NCI-H460 (cell line): ENCODE measurements at places on chromosomes 1 and 21. TPM values are rescaled to one million over a fixed set of nuclear protein-coding genes. Genes with fewer than 3 reads are reported as not detected.

DNA sequence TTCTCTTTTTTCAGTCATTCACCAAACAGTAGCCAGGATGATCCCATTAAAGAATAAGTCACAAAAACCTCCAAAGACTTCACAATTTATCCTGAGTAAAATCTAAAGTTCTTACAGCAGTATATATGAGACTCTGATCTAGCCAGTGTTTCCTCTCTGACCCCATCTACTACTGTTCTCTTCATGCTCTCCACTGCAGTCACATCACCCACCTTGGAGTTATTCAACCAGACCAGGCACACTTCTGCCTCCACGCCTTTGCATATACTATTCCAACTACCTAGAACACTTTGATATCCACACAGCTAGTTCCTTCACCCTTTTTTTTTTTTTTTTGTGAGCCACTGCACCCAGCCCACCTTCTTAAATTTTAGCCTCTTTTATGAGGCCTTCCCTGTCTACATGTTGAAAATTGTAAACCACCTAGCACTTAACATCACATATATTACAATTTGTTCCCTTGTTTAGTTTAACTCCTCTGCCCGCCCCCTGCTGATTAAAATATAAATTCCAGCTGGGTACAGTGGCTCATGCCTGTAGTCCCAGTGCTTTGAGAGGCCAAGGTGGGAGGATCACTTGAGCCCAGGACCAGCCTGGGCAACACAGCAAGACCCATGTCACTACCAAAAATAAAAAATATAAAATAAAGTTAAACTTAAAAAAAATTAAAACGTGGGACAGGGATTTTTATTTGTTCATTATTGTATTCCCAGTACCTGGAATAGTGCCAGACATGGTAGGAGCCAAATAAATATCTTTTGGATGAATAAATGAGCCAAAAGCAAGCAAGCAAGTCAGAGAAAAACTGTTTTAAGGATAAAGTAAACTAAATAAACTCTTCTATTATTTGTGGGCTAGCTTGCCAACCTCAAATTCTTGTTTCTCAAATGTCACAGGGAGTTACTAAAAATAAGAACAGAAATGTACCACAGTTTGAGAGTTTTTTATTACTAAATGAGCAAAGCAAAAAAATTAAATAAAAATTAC, 35.2 kb upstream of the MUTYH start:
- DNase-seq, result no peak

- DNase-seq, result no peak
Observed at GRCh38 chr1:62493656-62494055, 56.8 kb downstream of the USP1 start.

DNA sequence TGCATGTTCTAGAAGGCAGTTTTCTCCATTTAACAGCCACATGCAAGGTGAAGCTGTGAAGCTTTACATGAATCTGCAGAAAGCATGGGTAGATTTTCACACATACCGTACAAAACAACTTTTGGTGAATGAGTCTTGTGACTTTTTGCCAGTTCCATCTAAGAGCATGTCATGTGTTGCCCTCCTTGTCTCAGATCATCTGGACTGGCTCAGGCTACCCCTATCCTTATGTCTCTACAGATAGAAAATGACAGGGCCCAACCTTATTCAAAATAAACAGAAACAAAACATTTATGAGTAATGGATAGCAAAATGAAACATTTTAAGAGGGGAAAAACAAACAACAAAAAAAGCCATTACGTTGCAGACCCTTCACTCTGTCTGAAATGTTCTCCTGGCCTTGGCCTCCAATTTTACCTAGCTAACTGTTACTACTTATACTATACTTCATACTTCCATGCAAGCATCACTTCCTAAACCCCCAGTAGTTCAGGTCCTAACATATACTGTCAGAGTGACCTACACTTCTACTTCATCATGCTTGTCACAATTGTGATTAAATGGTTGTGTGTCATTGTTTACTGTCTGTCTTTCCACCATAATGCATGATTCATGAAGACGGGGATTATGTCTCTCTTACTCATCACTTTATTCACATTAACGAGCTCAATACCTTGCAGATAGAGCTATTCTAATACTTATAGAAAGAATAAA, 39.0 kb downstream of the LRRC8C start:
- peak; percentile 19 for DNase-seq

The HMGB4 gene
- not detected in 2 replicates for total RNA-seq

The TFF2 gene
- total RNA-seq, result not detected in 2 replicates

The APOBEC4 gene
- total RNA-seq, result not detected in 2 replicates

- no peak for DNase-seq
Observed at GRCh38 chr21:31873696-31874599, 1.1 kb downstream of the HUNK start.

The GLMP gene
- total RNA-seq, result 50.5 and 62.2 TPM in 2 replicates

The HCRTR1 gene
- total RNA-seq, result not detected in 2 replicates

DNA sequence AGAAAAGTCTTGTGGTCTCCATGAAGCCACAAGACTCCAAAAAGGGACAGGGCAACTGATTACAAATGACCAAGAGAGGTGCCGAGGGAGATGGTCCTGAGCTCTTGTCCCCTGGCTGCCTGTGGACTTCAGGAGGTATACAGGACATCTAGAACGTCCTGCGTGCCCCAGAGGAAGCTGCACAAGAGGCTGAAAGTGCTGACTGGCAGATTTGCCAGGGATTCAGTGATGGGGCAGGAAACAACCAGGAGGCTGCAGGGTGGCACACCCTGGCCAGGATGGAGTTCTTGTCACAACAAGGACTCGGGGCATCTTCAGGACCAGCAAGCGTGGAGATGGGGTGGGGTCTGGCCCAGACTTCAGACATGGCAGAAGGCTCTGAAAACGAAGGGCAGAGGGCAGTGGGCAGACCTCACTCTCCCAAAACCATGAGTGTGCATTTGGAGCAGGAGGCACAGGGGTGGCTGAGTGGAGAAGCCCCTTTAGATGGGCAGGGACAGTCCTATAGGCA, 13.4 kb upstream of the PKP1 start:
- no peak for DNase-seq

- no peak for DNase-seq
Observed at GRCh38 chr1:22208268-22208972, 65.5 kb upstream of the WNT4 start.

The IFI16 gene
- total RNA-seq, result 46.6 and 65.7 TPM in 2 replicates

The PYGO2 gene
- 33.5 and 34.0 TPM in 2 replicates for total RNA-seq

The AQP10 gene
- total RNA-seq, result not detected in 2 replicates

GRCh38 chr1:200706111-200706814, 32.4 kb upstream of the CAMSAP2 start:
- DNase-seq, result no peak

DNA sequence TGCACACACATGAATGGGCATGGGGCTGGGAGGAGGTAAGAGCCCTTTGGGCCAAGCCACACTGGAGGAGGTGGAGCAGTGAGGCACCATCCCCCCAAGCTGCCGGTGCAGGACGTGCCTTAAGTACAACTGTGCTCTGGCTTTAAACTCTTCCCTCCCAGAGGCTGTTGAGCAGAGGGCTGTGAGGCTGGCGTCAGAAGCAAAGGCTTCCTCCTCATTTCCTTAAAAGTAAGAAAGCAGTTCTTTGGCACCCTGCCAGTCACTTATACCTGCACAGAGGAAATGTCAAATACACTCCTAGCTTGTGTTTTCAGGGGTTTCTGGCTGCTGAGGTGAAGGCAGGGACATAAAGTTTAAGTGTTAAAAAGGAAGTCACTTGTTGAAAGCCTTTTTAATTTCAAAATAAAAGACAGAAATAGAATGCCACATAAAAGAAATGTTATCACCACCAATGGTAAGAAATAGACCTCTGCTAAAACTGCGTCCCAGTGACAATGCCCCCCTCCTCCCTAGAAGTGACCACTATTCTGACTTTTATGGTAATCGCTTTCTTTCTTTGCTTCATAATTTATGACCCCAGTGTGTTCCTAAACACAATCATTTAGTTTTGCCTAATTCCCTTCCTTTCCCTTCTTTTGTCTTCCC, 33.0 kb downstream of the LAMC2 start:
- DNase-seq, result no peak

DNA sequence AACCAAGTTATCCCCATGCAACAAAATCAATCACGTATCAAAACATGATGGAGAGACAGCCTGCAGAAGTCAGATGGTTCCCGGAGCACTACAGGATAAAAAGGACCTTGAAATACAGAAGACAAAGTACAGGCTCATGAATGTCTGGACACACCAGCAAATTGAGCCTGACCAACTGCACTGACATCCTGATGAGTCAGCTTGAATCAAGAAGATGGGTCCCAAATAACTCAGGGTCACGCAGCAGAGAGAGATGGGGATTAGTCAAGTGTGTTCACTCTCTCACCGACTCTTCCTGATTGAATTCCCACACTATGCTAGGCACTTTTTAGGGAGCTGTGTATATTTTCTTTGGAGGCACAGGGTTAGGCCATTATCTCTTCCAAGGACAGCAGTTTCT, 71.1 kb upstream of the DIRAS3 start:
- DNase-seq, result no peak

The RUNX1 gene
- 7.3 and 10.6 TPM in 2 replicates for total RNA-seq

- no peak for DNase-seq
Observed at GRCh38 chr1:178796013-178796412, 71.0 kb downstream of the RALGPS2 start.

DNA sequence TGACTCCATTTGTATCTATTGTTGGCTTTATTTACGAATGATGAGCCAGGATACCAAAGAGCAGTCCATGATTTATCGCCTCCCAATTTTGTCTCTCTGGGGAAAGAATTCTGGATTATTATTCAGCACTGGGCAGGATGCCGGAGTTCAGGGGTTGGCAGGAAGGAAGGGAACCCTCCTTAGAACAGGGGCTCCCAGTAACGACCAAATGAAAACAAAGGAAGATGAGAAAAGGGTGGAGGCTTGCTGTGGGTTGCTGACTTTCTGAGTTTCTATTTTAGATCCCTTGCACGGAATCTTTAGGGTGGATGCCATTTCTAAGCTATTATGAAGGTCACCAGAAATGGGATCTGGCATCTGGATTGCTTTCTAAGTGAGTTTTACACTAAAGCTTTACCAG, 231.2 kb upstream of the LYPLAL1 start:
- no peak for DNase-seq

- DNase-seq, result no peak
Observed at GRCh38 chr1:213250041-213250440, 199.0 kb downstream of the RPS6KC1 start.

DNA sequence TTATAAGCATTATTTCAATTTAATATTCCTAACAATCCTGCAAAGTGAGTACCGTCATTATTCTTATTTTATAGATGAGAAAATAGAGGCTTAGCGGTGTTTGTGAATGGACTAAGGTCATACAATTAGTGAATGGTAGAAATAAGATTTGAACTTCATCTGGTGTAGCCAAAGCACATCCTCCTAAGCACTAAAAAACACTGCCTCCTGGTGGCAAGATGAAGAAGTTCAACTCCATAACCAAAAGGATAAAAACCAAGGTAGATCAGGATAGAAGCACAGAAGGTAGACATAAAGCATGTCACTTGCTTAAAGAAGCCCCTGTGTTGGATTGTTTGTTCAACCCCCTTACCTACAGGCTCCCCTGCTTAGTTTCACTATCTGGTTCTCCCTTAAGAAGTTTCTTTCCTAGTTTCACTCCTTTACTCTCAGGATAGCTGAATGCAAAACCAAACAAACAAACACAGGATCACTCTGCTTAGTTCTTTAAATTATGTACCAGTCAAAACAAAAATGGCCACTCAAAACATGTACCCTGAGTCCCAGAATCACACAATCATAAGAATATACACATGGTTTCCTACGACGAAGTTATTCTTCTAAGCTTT, 12.7 kb upstream of the AIM2 start:
- DNase-seq, result peak; percentile 15

The KCNA10 gene
- total RNA-seq, result not detected in 2 replicates

- DNase-seq, result no peak
Observed at GRCh38 chr1:49166031-49166430, 389.3 kb upstream of the BEND5 start.

The CD52 gene
- not detected in 2 replicates for total RNA-seq

The PFKFB2 gene
- total RNA-seq, result 4.3 and 4.4 TPM in 2 replicates

The SELL gene
- total RNA-seq, result not detected in 2 replicates

DNA sequence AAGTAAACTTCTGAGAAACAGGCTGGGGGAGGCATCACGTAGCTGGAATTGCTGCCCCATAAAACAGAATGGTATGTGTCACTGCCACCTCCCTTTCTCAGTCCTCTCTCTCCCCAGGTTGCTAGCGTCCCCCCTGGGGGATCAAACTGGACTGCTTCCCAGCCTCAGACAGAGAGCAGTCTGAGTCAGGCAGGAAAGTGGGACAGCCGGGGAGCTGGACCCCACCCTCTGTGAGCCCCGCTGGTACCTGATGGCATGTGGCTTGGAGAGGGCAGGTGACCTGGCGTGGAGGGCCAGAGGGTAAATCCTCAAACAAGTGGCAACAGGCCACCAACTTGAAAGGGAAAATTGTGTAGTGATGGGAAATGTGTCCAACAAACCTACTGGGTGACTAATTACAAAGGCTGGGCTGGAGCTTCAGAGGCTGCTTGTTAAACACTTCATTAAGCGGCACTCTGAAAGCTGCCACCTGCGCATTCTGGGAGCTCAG, 1.0 kb upstream of the SFN start:
- DNase-seq, result no peak

DNA sequence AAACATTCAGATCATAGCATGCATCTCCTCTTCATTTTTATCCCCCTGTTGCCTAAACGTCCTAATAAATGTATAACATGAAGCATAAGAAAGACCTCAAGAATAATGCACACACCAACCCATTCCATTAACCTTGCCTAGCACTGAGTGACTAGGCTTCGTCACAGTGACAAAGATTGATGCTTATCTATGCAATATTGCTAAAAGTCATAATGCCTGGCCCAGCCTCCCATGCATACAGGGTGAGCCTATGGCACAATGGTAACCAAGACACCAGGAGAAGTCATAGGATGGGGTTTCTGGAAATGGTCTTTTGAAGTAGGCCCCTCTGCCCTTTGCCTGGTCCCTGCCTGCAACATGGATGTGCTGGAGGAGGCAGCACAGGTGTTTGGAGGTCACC, 33.8 kb downstream of the ABCA4 start:
- no peak for DNase-seq

GRCh38 chr1:212957546-212957945, 7.2 kb downstream of the VASH2 start:
- DNase-seq, result no peak

DNA sequence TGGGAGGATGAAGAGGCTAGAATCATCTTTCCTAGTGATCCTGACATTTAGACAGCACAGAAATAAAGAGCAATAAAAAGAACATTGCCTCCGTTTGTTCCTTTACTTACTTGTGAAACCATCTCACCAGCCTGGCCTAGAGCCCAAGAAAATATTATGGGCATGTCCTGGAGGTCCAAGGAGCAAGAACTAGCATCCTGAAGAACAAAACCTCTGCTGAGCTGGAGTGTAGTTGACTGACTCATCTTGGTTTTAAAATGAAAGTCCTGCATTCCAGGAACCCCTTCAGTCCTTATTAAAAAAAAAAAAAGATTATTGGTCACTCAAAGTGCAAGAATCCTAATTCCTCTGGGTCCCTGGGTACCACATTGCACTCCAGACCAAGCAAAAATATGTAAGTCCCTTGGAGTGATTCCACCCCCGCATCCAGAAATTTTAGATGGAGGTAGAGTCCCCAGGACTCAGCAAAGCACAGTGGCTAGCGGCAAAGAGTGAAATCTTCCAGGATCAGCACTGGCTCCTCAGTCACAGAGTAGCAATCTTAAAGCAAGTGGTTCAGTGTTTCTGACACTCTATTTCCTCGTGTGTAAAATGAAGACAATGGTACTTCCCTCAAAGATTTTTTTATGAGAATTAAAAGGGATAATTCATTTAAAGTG, 7.0 kb downstream of the SMCP start:
- DNase-seq, result no peak
